ENCODE measurements at places on chromosomes 2 and 18. TPM values are rescaled to one million over a fixed set of nuclear protein-coding genes. Genes with fewer than 3 reads are reported as not detected.

- no peaks in the 10 kb centered on the region for H3K4me1 ChIP-seq
- H3K36me3 ChIP-seq = no peaks in the 10 kb centered on the region
- no peak overlapping the region for H3K27ac ChIP-seq
- H3K4me3 ChIP-seq = no peak overlapping the region
These were observed 127.5 kb upstream of the ID2 start for GRCh38 chr2:8554296-8554806.

DNA sequence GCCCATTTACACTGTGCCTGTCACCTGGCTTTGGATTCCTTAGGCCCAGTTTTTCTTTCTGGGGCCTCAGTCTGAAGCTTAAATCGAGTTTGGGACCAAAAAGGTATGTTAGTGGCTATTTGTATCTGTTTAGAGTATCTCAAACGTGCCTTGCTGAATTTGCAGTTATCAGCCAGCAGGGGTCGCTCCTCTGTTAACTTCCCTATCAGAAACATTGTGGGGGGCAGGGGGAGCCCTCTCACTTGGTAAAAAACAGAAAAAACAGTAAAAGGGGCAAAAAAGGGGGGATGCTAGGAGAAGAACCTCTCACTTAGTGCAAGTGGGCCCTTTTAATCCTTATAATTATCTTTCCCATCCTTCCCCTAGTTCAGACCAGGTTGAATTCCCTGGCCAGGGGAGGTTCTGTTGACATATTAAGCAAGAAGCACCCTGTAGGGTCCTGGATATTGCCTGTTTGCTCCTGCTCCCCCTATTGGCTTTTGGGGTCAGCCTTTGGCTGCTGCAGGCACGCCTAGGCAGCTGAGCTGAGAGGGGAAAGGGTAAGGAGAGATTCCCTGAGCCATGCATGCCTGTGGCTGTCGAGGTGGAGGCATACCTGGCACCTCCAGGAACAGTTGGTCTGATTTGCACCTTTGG, 8.8 kb upstream of the IFIH1 start:
- H3K36me3 ChIP-seq = no peaks in the 10 kb centered on the region
- no peak for DNase-seq
- H3K27me3 ChIP-seq = no peaks in the 10 kb centered on the region
- H3K4me1 ChIP-seq = no peaks in the 10 kb centered on the region
- no peak overlapping the region for H3K4me3 ChIP-seq

DNA sequence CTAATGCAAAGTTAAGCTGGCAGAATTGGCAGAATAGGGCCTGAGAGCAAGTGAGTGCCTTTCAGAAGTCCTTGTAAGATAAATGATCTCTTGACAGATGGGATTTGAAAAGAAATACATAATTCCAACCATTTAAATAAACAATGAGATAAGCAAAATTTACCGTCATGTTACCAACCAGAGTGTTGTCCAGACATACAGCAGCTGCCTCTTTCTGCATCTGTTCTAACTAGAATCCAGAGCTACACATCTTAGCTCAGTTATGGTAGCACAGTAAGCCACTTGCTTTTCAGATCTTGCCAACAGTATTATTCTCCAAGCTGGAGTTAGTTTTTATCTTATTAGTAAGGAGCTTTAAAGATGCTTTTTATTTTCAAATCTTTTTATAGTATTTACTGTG, 179.6 kb downstream of the BARD1 start:
- no peak for DNase-seq
- no peaks in the 10 kb centered on the region for H3K4me1 ChIP-seq
- no peak overlapping the region for H3K27ac ChIP-seq
- no peak overlapping the region for H3K4me3 ChIP-seq

Gene ACVR1C
- 0.62 TPM for total RNA-seq

DNA sequence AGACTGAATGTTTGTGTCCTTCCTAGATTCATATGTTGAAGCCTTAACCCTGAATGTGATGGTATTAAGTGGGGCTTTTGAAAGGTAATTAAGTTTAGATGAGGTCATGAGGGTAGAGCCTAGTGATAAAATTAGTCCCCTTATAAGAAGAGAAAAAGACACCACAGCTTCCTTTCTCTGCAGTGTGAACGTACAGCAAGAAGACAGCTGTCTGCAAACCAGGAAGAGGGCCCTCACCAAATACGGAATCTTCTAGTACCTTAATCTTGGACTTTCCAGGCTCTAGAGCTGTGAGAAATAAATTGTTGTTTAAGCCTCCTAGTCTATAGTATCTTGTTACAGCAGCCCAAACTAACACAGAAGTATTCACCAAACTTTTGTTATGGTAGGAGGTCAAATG, 57.1 kb upstream of the CYTIP start:
- no peak overlapping the region for H3K4me3 ChIP-seq
- no peaks in the 10 kb centered on the region for H3K27me3 ChIP-seq
- H3K36me3 ChIP-seq = no peaks in the 10 kb centered on the region
- no peaks in the 10 kb centered on the region for H3K4me1 ChIP-seq
